NCI-H1930 (cell line): ENCODE measurements at places on chromosomes 7 and 10.

DNA sequence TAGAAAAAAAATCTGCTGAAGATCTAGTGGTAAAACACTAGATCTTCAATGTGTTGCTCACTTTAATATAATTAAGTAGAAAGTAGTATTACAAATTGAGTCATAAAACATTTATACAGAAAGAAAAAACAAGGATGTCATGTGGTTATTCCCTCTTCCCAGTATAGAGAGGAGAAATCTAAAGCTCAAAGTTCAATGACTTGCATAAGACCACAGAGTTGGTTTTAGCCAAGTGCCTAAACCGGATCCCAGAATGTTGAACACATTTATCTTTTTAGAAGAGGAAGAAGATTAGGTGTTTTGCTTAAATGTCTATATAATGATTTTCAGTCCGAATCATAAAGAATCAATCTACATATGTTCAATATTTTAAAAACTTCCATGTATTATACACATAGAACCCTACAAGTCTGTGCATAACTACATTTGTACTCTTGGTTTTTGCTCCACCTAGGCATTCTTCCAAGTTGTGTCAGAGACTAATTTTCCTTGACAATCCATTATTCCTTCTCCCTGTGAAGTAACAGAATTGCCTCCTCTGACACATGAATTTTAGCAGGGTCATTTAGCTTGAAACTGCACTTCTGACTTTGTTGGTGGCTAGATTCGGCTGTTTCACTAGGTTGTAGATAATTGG is 389.2 kb downstream of the MAGI2 start:
- DNase-seq: no peak

DNA sequence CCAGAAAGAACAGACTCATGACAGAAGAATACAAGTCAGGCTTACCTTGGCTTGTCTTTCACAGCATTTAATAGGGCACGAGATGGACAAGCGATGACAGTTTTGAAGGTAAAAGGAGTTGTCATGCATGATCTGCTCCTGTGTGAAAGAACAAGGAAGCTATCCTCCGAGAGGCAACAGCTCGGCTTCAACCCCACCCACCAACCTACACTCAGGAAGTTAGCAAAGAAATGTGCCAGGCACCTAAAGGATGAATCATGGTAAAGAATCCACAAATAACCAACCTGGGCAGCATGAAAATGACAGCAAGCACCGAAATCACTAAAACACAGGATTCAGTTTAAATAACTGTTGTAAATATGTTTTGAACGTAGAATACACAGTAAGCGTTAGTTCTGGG is 700.2 kb downstream of the TYW1 start:
- DNase-seq: no peak

GRCh38 chr7:105021352-105021751 is 7.3 kb downstream of the KMT2E start:
- DNase-seq: no peak

GRCh38 chr10:89634637-89635036 is 10.4 kb downstream of the PANK1 start:
- DNase-seq: no peak

DNA sequence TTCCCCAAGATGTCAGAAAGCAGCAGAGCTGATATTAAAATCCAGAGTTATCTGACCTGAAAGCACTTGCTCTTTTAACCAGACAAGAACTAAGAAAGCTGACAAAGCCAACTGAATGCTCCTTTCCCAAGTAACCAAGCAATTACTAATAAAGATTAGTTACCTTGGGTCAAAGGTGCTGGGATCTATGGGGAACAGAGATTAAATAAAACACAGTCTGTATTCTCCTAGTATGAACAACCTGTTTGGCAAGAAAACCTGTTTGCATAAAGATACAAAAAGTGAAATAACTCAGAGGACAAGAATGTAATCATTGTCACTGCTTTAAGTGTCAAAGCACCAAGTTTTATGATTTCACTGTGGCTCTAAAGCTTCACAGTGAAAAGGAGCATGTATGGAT is 35.7 kb downstream of the ITPRID1 start:
- DNase-seq: no peak

- no peak for DNase-seq
These were observed 22.1 kb downstream of the STAMBPL1 start for GRCh38 chr10:88901984-88902789.

DNA sequence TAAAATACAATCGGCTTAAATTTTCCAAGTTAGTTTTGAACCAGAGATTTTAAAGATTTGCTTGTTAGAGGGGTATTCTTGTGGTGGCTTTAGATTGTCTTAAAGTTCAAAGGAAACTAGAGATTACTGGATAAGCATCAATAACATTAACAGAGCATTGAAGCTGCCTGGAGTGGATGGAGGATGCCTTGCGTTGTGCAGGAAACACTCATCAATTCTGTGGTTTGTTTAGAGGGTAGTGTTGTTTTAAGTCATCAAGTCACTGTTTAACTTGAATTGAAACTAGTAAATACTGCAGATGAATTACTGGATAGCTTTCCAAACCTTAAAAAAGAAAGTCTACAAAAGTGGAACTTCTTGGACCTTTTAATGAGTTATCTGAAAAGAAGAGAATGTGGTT is 218.6 kb downstream of the CELF2 start:
- no peak for DNase-seq

DNA sequence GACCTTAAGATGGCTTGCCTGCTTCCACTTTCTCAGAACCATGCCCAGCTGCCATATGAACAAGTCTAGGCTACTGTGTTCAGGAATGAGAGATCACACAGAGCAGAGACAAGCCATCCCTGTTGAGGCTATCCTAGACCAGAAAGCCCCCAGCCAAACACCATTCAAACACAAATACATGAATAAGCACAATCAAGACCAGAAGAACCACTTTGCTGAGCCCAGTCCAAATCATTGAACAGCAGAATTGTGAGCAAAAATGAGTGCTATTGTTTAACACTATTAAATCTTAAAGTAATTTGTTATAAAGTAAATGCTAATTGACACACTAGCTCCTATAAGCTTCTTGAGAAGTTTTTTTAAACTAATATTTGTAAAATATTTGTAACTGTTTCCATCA is 79.0 kb upstream of the LYZL1 start:
- DNase-seq: no peak

- DNase-seq: no peak
These were observed 47.2 kb downstream of the KIF11 start for GRCh38 chr10:92640107-92640506.

GRCh38 chr7:157395206-157395605 is 58.4 kb downstream of the DNAJB6 start:
- no peak for DNase-seq

DNA sequence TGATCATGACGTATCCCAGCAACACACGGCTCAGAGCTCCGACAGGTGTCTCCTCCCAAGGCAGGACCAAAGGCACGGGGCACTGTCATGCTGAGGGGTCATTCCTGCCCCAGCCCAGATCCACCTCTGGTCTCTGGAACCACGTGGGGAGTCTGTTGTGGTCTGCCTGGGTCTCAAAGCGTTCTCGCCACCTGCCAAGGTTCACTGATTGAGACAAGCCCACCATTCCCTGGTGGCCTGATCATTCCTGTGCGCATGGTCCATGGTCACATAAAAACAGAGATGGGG is 83.5 kb downstream of the HIPK2 start:
- no peak for DNase-seq

GRCh38 chr7:79217976-79218626 is 235.4 kb downstream of the MAGI2 start:
- DNase-seq: no peak

DNA sequence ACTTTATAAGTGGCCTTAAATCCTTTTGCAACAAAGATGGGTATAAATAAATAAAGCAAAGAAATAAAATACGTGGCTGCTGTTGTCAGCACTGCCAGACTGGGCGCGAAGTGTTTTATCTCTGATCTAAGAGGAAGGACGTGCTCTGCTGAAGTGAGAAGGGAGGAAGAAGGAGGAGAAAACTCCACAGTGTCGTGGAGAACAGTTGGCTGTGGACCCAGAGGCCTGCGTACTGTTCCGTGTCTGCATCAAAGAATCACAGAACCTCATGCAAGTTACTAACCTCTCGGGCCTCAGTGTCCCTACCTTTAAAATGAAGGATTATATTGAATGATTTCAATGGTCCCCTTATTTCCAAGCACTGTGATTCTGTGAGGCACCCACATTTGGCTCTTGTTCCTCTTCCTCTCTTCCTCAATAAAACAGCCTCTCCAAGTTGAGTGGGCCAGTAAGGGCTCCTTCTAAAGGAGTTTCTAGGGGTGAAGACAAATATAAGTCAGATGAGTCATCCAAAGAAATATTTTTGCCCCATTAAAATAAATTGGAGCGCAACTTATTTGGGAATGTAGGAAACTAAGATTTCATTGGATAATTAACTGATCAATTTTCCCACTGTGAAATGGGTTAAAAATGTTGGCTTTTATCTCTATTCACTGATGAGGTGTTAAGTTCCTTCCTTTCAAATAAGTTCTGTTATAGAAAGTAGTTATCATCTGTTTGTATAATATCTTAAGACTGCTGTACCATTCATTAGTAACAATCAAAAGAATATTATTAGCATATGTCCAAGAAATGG is 126.9 kb upstream of the EFCAB10 start:
- DNase-seq: no peak

DNA sequence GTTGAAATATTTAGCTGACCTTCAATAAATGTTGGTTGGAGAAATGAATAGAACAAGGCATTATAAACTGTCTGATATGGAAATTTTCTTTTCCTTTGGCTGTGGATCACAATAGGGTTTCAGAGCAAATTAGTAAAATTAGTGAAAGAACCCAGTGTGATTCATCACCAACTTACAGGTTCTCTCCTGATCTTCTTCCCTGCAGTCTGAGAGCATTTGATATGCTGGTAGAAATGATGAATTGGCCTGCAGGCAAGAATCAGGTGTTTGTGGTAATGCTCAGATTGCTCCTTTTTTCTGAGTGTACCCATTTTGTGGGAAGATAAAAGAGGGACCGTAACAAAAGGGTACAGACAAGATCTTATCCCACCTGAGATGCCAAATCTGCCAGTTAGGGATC is 51.9 kb downstream of the BTAF1 start:
- no peak for DNase-seq

DNA sequence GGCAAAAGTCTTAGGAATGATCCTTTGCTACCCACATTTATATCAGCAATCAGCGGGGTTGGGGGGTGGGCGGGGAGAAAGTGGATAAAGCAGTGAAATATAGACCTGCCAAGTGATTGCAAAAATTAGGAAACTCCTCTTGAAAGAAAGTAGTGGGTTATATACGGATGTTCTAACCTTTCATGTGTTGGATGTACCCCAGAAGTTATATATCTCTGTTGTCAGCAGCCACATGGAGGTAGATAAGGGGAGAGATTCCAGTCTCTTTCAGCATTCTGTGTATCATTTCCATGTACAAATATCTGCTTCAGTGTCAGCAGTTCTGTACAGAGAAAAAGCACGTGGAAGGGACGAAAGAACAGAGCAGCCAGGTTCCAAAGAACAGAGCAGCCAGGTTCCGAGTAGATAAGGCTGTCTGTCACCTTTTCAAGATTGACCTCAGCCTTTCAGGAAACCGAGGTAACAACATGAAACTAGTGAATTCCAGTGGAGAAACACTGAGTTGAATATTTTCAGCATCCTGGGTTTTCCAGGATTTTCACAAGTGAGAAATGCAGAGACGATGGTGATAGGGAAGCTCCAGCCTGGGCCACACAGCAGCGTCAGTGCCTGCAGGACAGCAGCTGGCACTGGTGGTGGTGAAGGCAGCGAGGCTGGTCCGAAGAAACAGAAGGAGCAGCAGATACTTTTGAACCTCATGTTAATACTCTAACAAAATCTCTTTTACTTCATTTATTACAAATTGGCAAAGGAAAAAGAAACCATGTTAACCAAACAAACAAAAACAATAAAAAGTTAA is 212.3 kb downstream of the C7orf25 start:
- DNase-seq: no peak

GRCh38 chr10:127744956-127745355 is 8.0 kb downstream of the FOXI2 start:
- no peak for DNase-seq

- DNase-seq: no peak
These were observed 17.1 kb downstream of the YKT6 start for GRCh38 chr7:44217852-44218402.

DNA sequence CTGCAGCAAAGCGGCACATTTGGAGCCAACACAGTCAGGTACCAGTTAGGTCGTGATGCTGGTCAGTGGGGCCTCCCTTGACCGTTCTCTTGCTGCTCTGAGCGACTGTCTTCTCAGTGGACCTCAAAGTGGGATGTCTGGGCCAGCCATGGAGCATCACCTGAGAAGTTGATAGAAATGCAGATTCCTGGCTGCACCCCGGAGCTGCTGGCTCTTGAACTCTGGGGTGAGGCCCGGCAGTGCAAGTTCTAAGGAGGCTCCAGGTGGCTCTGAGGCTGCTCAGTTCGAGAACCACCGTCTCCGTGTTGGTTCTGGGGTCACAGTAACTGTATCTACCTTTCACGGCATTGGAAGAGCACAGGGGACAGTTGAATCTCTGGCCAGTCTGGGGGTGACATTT is 147.5 kb downstream of the WDR37 start:
- DNase-seq: no peak

DNA sequence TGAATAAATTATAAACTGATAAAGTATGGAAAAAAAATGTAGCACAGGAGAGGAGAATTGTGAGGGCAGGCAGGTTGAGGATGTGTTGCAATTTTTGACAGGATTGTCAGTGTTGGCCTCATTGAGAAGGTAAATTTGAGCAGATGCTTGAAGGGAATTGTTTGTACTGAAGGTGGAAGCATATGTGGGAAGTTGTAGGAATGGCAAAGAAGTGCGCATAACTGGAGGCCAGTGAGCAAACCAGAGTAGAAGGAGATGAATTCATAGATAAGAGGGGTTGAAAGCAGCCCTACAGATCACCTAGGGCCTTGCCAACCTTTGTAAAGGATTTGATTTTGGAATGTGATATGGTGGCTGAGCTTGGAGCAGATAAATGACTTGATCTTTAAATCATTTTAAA is 6.4 kb downstream of the DNAJB9 start:
- DNase-seq: no peak

DNA sequence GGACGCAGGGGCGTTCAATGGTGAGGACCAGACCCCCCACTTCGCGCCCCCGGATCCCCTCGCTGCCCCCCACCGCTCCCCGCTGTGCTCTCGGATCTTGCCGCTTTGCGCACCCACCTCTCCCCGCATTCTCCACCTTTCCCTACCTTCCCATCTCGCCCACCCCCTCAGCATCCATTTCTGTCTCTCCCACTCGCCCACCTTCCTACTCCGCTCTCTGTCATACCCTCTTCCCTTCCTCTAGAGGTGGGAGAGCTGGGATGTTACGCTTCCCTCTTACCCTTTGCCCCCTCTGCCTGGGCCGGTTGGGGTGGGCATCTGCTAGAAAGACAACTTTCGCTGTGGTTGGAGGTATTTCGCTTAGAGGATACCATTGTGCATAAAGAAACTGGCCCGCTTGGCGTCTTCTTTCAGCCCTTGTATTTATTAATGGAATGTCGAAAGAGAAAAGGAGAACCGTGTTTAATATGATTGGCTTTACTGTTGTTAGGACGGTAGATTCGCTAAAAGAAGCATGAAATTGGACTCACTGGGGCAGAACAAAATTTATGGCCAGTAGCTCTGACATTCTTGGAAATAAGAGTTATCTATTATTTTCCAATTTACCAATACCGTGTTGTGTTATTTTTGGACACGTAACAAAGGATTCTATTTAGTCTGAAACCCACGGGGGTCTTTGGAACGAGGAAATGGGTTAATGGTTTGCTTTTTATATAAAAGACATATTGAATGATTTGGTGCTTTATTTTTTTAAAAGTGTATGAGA is 873 bp downstream of the PRKAR2B start:
- no peak for DNase-seq
